Cardiac muscle cell (in vitro differentiated cells and primary cell): ENCODE measurements at places on chromosomes 7 and 10. TPM values are rescaled to one million over a fixed set of nuclear protein-coding genes. Genes with fewer than 3 reads are reported as not detected.
A peak's percentile ranks its signal among the peaks of the same experiment; 100 is the strongest.

DNA sequence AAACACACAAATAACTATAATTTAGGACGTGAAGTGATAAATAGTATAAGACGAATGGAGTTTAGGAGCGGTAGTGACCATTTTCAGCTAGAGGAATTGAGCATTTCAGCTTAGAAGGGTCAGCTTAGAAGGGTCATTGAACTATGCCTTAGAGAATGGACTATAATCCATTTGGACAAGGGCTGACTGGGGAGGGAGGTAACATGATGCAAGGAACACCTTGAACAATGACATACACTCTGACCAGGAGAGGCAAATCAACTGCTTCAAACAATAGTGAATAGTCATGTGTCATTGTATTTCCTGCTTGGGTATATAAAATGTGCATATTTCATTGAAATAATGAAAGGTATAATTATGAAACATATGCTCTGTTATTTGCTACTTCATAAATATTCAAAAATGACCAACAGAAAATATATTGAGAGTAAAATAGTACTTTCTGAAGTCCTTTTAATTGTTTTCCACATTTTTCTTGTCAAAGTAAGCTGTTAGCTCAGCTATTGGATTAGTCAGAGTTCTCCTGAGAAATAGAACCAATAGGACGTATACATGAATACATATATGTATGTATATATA, 40.5 kb upstream of the WASL start:
- DNase-seq, result no peak

DNA sequence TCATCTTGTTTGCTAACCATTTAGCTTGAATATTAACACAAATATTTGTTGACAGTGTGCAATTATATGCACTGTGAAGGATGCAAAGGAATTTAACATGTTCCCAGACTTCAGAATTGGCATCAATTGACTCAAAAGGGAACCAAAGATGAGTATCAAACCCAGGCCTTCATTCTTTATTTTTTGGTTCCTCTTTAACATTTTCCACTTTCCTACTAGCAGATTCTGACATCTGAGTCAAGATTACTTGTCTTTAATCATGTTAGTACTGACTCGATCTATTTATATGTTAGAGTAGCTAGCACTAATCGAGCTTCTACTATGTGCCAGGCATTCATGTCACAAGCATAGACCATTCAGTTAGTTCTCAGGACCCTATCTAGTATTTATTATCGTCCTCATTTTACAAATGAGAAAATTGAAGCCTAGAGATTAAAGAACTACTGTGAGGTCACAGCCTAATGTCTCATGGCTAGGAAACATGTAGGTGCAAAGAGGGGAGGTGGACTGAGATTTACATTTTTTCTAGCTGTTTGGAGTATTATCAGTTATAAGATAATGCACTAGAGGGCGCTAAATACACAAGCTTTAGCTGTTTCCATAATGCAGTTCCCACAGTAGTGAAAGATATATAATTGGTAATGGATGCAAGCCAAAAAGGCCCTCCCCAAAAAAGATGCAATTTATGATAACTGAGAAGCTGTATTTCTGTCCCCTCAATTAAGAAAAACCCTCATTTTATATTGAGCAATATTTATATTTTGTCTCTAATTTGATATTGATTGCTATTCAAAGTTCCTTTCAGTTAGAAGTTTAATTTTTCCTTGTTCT, 32.9 kb upstream of the KMT2E start:
- peak; percentile 81 for DNase-seq

Gene C10orf62
- 0.25 and 0.30 TPM in 2 replicates for total RNA-seq

Gene SPACDR
- 0.28 and 1.6 TPM in 2 replicates for total RNA-seq

- no peak for DNase-seq
Observed at GRCh38 chr7:120731271-120731670, 126.7 kb downstream of the TSPAN12 start.

Gene ARID5B
- total RNA-seq, result 4.3 and 4.9 TPM in 2 replicates

DNA sequence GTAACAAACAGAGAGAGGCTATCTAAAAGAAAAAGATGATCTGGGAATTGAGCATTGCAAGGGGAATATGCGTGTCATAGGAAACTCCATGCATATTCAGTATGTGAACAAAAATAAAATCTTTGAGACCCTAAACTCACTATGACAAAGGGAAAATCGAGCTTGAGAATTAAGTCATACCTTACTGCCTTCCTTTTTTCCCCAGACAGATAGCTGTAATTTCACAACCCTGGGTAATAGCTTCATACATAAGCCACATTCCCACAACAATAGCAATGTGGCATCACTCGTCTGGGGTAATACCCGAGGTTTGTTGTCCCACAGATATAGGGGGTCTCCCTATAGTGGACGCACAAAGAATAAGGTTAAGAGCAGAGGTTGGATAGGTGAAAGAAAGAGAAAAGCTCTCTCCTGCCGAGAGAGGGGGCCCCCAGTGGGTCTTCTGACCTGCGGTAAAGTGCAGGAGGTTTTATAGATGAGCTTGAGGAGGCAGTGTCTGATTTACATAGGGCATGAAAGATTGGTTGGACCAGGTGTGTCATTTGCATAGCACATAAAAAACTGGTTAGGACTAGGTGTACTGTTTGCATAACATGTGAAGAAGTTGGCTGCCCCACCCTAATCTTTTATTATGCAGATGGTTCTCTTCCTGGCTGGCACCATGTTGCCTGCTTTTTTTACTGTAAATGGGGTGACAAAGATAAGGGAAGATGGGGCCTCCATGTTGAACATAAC, 11.6 kb downstream of the CYP3A43 start:
- no peak for DNase-seq

- DNase-seq, result no peak
Observed at GRCh38 chr7:66236713-66237303, 31.7 kb downstream of the TPST1 start.

DNA sequence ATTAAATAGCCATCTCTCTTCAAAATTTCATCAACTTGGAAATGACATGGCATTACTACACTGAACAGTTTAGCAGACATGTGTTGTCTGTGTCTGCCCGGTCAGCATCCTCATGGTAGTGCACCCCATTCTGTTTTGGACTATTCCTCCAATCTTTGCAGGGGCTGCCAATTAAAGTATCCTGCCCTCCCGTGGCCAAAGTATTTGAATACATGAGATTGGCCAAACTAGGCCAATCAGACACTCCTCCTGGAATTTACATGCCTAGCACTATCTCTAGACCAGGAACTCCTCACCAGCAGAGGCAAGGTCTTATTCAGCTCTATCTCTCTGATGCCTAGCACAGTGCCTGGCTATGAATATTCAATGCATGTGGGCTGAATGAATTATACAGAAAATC, 4.4 kb downstream of the SHTN1 start:
- DNase-seq, result no peak

GRCh38 chr10:80279146-80279545, 10.3 kb downstream of the MAT1A start:
- no peak for DNase-seq

DNA sequence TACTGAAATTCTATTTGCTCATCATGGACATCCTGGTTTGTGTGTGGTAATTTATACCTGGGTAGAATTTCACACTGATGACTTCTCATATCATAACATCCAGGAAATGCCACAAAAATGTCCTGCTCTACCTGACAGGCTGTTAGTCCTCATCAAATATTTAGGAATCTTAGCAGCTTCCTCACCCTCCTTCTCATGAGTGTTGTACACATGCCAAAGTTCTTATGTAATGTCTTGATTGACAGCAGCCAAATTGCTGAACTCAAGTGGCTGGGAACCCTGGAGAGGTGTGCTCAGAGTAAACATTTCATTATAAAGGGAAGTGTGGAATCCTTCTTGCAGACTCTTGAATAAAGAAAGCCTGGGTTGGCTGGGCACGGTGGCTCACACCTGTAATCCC, 8.9 kb downstream of the EEPD1 start:
- DNase-seq, result no peak

- peak; percentile 16 for DNase-seq
Observed at GRCh38 chr10:92126100-92126650, 164.7 kb downstream of the CPEB3 start.

Gene BAMBI
- total RNA-seq, result 651 and 1,010 TPM in 2 replicates

- no peak for DNase-seq
Observed at GRCh38 chr10:24035761-24036160, 173.2 kb upstream of the KIAA1217 start.

- peak; percentile 64 for DNase-seq
Observed at GRCh38 chr10:73774637-73775036, 7.2 kb upstream of the CHCHD1 start.

Gene FRAT1
- 12.7 and 17.3 TPM in 2 replicates for total RNA-seq

DNA sequence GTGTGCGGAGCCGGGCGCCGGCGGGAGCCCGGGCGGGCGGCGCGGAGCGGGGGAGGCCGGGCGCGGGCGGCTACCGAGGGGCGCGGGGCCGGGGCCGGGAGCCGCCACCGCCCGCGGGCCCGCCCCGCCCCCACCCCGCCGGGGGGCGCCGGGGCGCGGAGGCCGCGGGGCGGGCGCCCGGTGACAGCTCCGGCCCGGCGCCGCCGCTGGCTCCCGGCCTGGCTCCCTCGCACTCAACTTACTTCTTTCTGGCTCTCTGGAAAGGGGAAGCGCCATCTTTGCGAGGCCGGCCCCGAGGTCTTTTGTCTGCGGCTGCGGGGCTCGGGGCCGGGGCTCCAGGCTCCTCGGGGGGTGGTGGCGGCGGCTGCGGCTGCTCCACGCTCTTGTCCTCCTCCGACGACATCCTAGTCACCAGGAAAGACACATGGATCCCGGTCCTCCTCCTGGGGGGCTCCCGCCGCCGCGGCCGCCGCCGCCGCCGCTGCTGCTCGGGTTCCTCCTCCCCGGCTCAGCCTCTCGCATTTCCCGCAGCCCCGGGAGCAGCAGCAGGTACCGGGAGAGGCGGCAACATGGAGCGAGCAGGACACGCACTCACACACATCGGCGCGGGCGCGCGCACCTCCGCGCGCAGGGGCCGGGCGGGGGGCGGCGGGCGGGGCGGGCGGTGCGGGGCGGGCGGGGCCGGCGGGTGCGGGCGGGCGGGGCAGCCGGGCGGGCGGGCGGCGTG, at the start of gene KMT2C:
TSS of gene KMT2C (minus strand) at position 620 of the 727 bp plus-strand sequence. CDS start at position 403, 217 bp downstream.
- peak; percentile 60 for DNase-seq
